ENCODE measurements at places on chromosomes 4 and X.

DNA sequence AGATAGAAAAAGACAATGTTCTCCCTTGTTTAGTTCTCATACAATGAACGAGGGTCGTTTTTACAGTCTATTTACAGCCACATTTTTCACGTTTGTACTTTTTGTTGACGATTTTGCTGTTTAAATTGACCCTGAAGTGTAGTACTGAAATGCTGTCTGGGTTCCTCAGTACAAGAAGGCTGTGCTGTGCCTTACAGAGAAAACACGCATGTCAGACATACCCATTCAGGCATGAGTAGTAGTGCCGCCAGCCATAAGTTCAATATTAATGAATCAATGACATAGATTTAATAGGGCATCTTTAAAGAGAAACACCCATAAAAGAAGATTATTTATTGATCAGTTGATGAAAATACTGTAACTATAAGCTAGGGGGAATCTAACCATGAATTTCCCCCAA lies 459.8 kb upstream of the EPHA5 start:
- no peak for DNase-seq

DNA sequence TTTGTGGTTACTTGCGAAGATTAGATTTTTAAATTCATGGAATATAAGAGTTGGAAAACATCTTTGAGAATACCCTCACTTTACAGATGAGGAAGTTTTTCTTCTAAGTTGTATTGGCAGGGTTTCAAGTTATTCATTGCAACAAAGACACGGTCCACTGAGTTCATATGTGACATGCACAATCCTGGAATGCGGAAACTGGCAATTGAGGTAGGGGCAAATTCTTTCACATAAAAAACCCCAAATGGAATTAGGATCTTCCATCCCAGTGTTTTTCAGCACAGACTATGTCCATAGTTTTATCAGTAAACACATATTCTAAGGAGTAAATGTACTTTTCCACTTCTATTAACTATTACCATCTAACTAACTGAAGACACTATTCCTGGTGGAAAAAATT lies 81.8 kb upstream of the NAP1L5 start:
- DNase-seq = no peak

DNA sequence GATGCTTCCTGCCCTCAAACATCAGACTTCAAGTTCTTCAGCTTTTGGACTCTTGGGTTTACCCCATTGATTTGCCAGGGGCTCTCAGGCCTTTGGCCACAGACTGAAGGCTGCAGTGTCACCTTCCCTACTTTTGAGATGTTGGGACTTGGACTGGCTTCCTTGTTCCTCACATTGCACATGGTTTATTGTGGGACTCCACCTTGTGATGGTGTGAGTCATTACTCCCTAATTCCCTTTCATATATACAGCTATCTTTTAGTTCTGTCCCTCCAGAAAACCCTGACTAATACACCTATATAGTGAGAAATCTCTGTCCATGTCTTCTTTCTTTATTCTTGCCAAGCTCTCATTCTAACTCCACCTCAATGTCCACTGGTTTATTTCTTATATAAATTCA lies 736.9 kb upstream of the HS3ST1 start:
- DNase-seq = no peak

DNA sequence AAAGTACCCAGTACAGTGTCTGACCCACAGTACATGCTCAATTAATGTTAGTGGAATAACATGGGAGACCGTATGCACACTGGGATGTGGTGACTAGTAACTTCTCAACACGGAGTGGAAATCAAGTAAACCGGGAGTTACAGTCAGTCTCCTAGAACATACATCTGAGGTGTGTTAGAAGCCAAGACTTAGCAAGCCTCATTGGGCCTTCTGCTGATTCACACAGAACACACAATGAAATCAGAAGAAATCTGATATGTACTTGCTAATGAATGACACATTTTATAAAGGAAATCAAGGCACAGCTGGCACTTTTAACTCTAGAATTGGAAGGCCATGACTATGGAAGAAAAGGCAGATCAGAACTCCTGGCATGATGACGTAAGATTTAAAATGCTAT lies 13.0 kb downstream of the TRAPPC2 start:
- DNase-seq = no peak

All from activated CD4-positive, CD25-positive, alpha-beta regulatory T cell (primary cell).